HFFc6 (cell line): ENCODE measurements at places on chromosomes 7 and 10. TPM values are rescaled to one million over a fixed set of nuclear protein-coding genes. Genes with fewer than 3 reads are reported as not detected.

The AKR1C8 gene
- total RNA-seq = not detected in 2 replicates

The TMEM213 gene
- not detected in 3 replicates for total RNA-seq

The ZNF239 gene
- total RNA-seq = 4.5 to 6.9 TPM (median 6.8 TPM) in 3 replicates

The PLA2G12B gene
- not detected in 3 replicates for total RNA-seq

The CYP26C1 gene
- 0.05 TPM in 1 of 3 replicates, not detected in the others for total RNA-seq

The ACTR3C gene
- total RNA-seq = not detected in 3 replicates

The LRRC18 gene
- not detected in 3 replicates for total RNA-seq

The MYH16 gene
- 0.13 TPM in 1 of 3 replicates, not detected in the others for total RNA-seq

The GPNMB gene
- 21.7 to 48.8 TPM (median 27.2 TPM) in 3 replicates for total RNA-seq

The HEPACAM2 gene
- 0.15 TPM in 1 of 3 replicates, not detected in the others for total RNA-seq

The NUDT13 gene
- 1.7 and 2.3 TPM in 2 replicates for total RNA-seq

The SPDYE8 gene
- total RNA-seq = not detected in 3 replicates

The VWC2 gene
- not detected in 3 replicates for total RNA-seq

The OR2A42 gene
- total RNA-seq = not detected in 3 replicates

The FBXL15 gene
- 12.7 to 13.5 TPM (median 13.0 TPM) in 3 replicates for total RNA-seq

The LRCH4 gene
- 39.0 and 41.2 TPM in 2 replicates for total RNA-seq

The MSMB gene
- total RNA-seq = not detected in 3 replicates

The LFNG gene
- 10.1 to 11.7 TPM (median 10.5 TPM) in 3 replicates for total RNA-seq

The SYT15 gene
- 0.31 to 3.0 TPM (median 0.57 TPM) in 3 replicates for total RNA-seq

The TMEM130 gene
- total RNA-seq = 7.0 to 11.6 TPM (median 11.0 TPM) in 3 replicates

The CALML5 gene
- not detected in 3 replicates for total RNA-seq

The AMZ1 gene
- 6.2 and 11.8 TPM in 2 replicates for total RNA-seq

The CRHR2 gene
- total RNA-seq = not detected in 3 replicates

The NSUN6 gene
- total RNA-seq = 3.3 to 6.0 TPM (median 4.4 TPM) in 3 replicates

The UCMA gene
- not detected in 2 replicates for total RNA-seq

The GPR146 gene
- 0.48 to 1.1 TPM (median 0.82 TPM) in 3 replicates for total RNA-seq

The GRM8 gene
- total RNA-seq = not detected in 2 replicates

The AS3MT gene
- total RNA-seq = 2.4 to 2.7 TPM (median 2.7 TPM) in 3 replicates
